ENCODE measurements at places on chromosomes 13 and 19. TPM values are rescaled to one million over a fixed set of nuclear protein-coding genes. Genes with fewer than 3 reads are reported as not detected.

Gene TIMM50
- 86.7 TPM for total RNA-seq

Gene MAP2K2
- 128 TPM for total RNA-seq

Gene MBD3L4
- total RNA-seq: not detected

Gene DKKL1
- total RNA-seq: not detected

Gene FFAR3
- 1.1 TPM for total RNA-seq

Gene ZNF491
- 0.46 TPM for total RNA-seq

Gene LILRB3
- total RNA-seq: 0.68 TPM
